Suprapubic skin (tissue), 4 donors: ENCODE measurements at places on chromosomes 11 and 22.

GRCh38 chr11:107741044-107741823 lies 29.4 kb upstream of the SLN start:
- no peak for DNase-seq

GRCh38 chr22:46023558-46023981 lies 46.6 kb upstream of the WNT7B start:
- DNase-seq = peak; percentile 61

- DNase-seq = peak; percentile 90
Measured at GRCh38 chr11:57778318-57779037, 16.9 kb downstream of the CTNND1 start.

- DNase-seq = no peak
Measured at GRCh38 chr11:104588446-104588845, 309.8 kb downstream of the CASP12 start.

- DNase-seq = peak; percentile 88
Measured at GRCh38 chr11:57514538-57515331, 767 bp downstream of the SLC43A1 start.

GRCh38 chr11:79121351-79121750 lies 319.5 kb downstream of the TENM4 start:
- no peak for DNase-seq

GRCh38 chr11:56522008-56522407 lies 21.0 kb downstream of the OR5M11 start:
- DNase-seq = no peak

GRCh38 chr22:47098121-47098520 lies 335.7 kb downstream of the TBC1D22A start:
- no peak for DNase-seq

DNA sequence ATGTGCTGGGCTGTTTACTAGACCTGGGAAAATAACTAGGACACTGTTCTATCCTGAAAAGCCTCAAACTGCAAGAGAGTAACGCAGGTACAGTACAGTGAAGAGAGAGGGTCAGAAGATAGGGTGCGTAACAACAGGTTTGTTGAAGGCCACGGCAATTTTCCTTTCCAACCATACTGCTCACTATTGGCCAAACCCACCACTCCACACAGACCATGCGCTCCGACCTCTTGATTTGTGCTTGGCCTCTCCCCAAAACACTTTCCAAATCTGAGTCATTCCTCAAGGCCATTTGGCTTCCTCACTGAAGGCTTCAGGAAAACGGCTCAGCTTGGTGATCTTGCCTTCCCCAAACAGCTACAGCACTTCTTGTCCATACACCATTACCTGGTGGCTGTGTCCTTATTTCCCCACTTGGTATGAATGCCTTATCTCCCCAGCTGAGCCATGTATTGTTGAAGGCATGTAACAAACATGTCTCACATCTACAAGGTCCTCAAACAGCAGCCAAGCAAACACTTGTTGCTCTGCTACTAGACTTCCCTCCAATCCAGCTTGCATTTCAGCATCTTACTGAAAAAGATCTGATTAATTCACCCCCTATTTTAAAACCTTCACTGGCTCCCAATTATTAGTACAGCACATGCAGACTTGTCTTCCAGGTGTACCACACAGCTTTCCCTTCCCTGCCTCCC lies 40.9 kb downstream of the TCF20 start:
- DNase-seq = no peak

DNA sequence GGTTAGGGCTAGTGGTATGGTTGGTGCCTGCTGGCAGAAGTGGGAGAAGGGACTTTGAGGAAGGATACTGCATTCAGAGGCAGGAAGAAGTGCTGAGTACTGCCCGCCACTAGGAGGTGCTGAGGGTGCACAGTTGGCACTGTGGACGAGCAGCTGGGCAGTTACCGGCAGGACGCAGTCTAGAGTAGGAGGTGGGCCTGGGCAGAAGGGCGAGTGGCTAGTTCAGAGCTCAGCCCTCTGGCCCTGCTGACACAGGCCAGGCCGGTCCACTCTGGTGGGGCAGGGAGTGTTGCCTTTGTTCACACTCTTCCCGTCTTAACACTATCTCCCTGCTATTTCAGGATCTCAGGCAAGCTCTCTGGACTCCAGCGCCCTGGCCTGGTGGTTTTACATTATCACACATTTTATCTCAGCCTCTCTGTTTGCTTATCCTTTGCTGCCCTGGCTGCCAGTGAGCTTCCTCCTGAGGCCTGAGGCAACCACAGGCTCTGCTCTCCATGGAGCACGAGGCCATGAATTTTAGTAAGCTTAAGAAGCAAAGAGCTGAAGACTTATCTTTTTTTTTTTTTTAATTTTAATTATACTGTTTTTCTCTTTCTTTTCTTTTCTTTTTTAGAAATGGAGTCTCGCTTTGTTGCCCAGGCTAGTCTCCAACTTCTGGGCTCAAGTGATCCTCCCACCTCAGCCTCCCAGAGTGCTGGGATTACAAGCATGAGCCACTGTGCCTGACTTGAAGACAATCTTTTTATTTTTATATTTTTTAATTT lies 26.9 kb downstream of the SNAP29 start:
- peak; percentile 78 for DNase-seq

DNA sequence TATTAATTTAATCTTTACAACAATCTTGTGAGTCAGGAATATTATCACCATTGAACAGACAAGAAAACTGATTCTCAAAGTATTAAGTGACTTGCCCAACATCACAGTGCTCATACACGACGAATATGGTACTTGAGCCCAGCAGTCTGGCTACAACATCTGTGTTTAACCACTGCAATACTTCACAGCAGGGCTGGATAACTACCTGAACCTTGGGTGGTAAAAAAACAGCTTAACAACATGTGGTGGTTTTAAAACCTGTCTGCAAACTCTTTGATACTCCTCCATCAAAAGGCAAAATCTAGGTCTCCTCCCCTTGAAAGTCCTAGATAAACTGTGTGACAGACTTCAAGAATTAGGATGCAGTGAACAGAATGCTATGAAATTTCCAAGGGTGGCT lies 424.6 kb upstream of the CADM1 start:
- no peak for DNase-seq

DNA sequence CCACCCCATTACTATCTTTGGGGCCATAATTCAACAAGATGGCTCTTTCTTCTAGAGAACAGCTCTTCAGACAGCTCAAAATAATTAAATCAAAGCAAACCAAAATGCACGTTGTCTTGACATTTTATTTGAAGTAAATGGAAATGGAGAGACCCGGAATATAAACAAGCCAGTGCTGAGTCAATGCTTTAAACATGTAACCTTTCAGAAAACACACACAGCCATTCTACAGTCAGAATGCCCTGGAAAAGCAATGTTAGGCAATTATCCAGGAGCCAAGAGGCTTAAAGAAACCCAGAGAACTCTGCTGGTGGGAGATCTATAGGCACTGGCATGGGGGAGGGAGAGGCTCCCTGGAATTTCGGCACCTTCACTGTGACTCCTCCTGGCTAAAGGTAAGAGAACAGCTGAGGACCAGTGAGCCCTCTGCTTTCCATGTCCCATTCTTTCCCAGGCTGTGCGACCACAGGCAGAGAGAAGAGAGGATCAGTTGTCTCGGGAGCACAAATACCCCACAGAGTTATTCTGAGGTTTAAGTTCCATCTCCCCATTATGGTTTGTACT lies 254.0 kb upstream of the CCDC90B start:
- DNase-seq = no peak

GRCh38 chr22:42926104-42926503 lies 69.0 kb upstream of the ARFGAP3 start:
- DNase-seq = no peak

GRCh38 chr22:30439226-30439625 lies 13.7 kb downstream of the MTFP1 start:
- DNase-seq = no peak

DNA sequence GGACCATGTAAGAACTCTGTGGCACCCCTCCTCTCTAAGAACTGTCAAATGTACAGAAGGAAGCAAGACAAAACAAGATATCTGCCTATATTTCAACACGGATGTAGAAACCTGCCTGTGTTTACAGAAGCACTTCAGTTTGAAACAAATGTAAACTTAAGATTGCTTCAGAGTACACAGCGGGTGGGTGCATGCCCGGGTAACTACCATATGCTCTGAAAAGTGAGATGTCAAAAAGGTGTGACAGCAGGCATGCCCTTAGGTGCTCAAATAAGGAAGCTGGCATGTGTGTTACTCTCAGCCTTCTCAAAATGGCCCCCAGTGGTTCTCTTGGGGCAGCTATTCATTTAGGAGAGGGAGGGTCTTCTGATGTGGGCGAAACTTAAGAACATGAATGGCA lies 5.2 kb downstream of the ACP2 start:
- no peak for DNase-seq

- peak; percentile 93 for DNase-seq
Measured at GRCh38 chr11:118145285-118146227, 7.1 kb downstream of the SCN4B start.

DNA sequence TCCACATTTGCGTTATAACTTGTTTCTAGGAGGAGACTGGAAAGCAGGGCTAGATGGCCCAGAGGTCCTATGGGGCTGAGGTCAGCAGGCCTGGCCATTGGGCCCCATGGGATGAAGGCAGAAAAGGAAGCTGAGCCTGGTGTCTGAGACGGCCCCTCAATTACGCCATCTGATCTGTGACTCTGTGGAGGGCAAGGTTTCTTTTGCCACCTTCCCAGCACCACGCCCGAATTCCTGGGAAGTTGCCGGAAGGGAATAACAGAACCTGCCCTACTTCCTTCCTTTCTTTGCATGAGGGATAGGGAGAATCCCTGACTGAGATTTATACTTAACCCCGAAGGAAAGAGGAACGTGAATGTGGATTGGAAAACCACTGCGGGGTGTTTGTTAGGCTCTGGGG lies 118.1 kb downstream of the MPPED1 start:
- DNase-seq = no peak

DNA sequence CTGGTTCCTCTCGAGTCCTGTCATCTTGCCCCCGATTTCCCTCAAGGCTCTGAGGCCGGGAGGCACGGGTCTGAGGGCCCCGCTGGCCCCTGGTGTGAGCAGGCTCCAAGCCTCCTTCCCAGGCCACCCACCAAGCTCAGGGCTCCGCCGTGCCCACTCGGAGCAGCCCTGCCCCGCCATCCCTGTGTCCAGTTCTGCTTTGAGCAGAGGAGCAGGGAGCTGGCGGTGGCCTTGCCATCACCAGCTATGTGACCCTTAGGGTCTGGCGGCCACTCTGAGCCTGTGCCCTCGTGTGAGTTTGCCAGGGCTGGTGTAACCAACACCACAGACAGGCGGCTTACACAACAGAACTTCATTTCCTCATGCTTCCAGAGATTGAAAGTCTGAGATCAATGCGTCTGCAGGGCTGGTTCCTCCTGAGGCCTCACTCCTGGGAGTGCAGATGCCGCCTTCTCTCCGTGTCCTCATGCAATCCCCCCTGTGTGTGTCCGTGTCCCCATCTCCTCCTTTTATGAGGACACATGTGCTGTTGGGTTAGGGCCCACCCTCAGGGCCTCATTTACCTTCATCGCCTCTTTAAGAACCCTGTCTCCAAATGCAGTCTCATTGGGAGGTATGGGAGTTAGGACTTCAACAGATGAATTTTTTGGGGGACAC lies 36.5 kb upstream of the CELSR1 start:
- DNase-seq = no peak

GRCh38 chr11:77109236-77110019 lies 6.8 kb downstream of the OMP start:
- no peak for DNase-seq

- DNase-seq = peak; percentile 79
Measured at GRCh38 chr11:111446404-111447111, 65.6 kb downstream of the BTG4 start.

- DNase-seq = peak; percentile 79
Measured at GRCh38 chr22:36775586-36775963, 344 bp downstream of the IFT27 start.

GRCh38 chr11:102955624-102956023 lies at the start of gene MMP13:
TSS of gene MMP13 (minus strand) at chr11:102955732. CDS start at chr11:102955705, 27 bp downstream.
- no peak for DNase-seq

GRCh38 chr11:22730319-22730718 lies 63.9 kb downstream of the GAS2 start:
- no peak for DNase-seq

DNA sequence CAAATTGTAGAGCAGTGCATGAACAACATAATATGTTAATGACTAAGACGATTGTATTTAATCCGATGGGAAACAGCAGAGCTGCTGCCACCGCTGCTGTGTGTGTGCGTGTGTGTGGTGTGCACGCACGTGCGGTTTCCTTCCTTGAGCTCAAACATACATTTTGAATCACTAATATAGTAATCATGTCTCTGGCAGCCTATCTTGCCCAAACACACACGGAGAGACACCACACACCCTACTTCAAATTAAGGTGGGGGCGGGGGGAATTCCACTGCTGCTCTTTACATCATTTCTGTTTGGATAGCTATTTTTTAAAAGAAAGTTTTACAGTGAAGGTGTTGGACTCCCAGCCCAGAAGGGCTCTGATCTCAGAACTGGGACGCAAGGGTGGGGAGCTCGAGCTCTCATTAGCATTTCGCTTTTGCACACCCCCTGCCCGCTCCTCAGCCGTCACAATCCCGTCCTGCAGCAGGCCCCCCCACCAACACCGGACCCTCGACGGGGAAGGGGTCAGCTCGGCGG lies 651 bp upstream of the FAM83F start:
- DNase-seq = no peak

- DNase-seq = no peak
Measured at GRCh38 chr11:121250843-121251242, 41.7 kb upstream of the SC5D start.

GRCh38 chr22:39466228-39467006 lies 9.6 kb downstream of the MGAT3 start:
- no peak for DNase-seq

DNA sequence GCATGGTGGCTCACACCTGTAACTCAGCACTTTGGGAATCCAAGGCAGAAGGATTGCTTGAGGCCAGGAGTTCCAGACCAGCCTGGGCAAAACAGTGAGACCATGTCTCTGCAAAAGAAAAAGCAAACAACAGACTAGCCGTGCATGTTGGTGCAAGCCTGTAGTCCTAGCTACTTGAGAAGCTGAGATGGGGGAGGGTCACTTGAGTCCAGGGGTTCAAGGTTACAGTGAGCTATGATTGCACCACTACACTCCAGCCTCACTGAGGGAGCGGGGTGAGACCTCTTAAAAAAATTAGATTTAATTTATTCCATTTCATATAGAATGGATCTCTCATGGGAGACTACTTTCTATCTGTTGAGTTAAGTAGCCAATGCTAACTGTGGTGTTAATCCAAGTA lies 50.4 kb downstream of the DDX10 start:
- DNase-seq = no peak
